NCI-H510A (cell line): ENCODE measurements at places on chromosomes 13 and 19.

- DNase-seq, result no peak
These were observed 560.2 kb upstream of the SPRY2 start for GRCh38 chr13:80901111-80901510.

DNA sequence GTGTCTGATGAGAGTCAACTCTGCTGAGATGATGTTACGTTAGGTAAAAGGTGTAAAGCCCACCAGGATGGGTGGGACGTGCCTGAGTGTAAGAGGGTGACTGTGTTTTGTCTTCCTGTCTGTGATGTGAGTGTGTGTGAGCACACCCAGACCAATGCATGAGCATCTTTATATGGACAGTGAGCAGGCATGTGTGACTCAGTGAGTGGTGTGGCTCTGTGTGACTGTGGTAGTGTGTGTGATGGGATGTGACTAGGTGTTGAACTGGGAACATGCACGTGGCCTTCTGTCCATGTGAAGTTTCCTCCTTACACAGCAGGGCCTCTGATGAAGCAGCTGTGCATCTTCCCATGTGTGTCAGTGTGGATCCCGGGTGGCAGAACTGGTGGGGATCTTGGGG lies 17.8 kb upstream of the LGALS16 start:
- no peak for DNase-seq

DNA sequence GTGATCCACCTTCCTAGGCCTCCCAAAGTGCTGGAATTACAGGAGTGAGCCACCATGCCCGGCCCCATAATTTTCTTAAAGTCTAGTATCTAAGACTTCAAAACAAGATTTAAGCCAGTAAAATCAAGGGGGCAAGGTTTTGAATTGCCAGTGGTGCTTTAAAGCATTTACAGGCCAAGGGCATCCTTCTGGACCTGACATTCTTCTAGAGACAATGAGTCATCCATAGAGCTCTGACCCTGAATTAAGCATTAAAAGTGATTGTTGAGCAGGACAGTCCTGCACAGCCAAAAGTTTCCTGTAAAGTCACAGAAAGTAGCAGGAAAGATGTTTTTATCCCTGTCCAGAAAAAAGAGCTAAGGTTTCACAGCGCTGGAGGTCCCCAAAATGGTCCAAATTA lies 50.9 kb upstream of the ATP12A start:
- DNase-seq, result no peak

- DNase-seq, result no peak
These were observed 2.2 kb downstream of the ABCC4 start for GRCh38 chr13:95298971-95299621.

DNA sequence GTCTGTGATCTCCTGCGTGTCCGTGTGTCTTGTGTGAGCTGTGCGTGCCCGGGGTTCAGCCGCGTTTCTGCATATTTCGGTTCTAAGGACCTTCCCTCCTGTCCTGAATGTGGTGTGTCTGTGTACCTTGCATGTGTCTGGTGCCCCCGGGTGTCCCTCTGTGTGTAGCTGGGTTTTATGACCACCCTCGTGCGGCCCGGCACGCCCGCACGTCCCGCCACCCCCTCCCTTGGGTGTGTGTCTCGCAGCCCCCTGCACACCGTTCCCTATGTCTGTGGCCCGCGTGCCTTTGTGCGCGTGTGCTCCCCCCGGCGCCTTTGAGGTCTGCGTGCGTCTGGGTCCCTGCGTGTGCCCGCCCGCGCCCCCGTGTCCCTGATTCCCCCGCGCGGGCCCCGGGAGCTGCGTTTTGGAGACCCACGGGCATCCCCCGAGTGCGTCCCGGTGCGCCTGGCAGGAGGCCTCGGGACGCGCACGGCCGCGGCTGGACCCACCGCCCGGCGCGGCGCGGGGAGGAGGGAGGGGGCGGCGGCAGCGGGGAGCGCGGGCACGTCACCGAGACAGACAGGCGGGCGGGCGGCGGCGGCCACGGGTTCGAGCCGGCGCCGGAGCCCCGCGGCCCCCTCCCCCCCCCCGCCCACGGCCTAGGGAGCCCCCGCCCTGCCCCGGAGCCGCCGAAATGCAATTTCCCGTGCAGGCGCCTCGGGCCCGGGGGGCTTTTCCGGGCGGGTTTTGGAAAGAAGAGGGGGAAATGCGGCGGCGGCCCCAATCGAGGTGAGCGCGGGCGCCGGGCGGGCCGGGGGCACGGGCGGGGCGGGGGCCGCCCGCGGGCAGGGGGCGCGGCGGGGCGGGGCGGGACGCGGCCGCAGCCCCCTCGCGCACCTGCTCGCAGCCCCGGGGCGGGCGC lies 12.0 kb upstream of the NANOS3 start:
- no peak for DNase-seq

GRCh38 chr13:94959626-94960025 lies 247.3 kb upstream of the SOX21 start:
- no peak for DNase-seq

DNA sequence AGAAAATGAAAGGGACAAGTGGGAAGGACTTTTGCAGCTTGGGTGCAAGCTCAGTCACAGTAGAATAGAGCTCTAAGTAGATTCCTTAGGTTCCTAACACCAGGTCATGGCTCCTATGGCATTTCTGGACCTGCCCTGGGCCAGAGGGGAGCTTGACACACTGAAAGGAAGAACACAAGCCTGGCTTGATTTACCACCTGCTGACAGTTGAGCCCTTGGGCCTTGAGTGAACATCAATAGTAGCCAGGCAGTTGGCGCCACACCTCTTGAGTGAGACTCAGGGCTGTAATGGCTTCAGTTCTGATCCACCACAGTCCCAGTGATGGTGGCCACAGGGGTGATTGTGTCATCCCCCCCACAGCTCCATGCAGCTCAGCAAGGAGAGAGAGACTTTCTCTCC lies 221.9 kb upstream of the PCDH17 start:
- DNase-seq, result no peak

- no peak for DNase-seq
These were observed 1351.8 kb upstream of the PCDH20 start for GRCh38 chr13:62767473-62767872.

GRCh38 chr19:32649751-32650150 lies 25.2 kb downstream of the ANKRD27 start:
- DNase-seq, result no peak

DNA sequence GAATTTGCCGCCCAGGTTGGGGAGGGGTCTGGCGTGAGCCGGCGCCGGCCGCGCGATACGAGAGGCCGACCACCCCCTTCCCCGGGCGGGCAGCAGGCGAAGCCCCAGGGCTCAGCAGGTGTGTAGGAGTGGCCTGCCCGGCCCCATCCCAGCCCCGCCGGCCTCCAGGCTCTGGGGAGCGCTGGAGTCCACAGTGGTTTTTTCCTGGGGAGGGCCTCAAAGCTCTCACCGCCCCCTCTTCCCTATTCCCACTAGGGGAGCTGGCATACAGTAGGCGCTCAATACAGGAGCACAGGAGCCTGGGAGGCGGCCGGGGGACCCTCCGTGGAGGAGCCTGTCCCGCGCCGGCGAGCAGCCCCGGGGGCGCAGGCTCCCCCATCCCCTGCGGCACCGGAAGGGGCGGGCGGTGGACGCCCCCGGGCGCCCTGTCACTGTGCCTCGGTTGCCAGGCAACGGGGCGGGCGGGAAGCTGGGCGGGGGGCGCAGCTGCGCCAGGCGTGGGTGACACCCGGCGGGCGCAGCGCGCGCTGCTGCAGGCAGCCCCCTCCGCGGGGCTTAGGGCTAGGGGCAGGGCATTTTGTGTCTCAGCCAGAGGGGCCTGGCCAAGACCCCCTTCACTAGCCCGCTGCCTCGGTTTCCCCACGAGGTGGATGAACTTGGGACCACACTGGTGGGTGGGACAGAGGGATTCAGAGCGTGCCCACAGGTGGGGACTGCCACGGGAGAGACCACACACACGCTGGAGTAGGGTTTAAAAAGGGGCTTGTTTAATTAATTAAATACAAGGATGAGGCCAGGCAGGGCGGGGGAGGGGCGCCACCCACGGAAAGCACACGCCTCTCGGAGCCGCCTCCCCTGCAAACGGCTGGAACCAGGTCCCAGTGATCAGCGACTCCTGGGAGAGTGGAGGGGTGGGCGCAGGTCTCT lies 3.6 kb upstream of the REXO1 start:
- DNase-seq, result no peak

- no peak for DNase-seq
These were observed 107.7 kb upstream of the SPATA13 start for GRCh38 chr13:24052547-24053518.

DNA sequence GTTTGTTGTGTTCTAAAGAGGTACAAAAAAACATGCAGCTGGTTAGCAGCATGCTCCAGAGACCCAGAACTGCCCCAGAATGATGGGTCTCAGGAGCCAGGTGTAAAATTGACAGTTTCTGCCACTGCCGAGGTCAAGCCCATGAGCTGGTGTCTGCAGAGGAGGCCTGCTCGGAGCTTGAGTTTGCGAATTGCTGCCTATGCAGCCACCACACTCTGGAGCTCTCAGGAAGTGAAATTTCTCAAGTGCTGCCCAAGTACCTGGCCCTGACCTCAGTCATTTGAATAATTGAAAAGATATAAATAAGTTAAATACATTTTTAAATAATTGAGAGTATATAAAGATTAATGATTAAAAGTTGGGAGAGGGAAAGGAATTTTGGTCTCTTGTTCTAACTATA lies 66.4 kb downstream of the ZAR1L start:
- no peak for DNase-seq

GRCh38 chr19:19458110-19458816 lies 52.8 kb downstream of the GATAD2A start:
- no peak for DNase-seq

GRCh38 chr13:73715114-73715910 lies 418.9 kb downstream of the KLF12 start:
- DNase-seq, result no peak
